ENCODE measurements at places on chromosomes 13 and 19.

DNA sequence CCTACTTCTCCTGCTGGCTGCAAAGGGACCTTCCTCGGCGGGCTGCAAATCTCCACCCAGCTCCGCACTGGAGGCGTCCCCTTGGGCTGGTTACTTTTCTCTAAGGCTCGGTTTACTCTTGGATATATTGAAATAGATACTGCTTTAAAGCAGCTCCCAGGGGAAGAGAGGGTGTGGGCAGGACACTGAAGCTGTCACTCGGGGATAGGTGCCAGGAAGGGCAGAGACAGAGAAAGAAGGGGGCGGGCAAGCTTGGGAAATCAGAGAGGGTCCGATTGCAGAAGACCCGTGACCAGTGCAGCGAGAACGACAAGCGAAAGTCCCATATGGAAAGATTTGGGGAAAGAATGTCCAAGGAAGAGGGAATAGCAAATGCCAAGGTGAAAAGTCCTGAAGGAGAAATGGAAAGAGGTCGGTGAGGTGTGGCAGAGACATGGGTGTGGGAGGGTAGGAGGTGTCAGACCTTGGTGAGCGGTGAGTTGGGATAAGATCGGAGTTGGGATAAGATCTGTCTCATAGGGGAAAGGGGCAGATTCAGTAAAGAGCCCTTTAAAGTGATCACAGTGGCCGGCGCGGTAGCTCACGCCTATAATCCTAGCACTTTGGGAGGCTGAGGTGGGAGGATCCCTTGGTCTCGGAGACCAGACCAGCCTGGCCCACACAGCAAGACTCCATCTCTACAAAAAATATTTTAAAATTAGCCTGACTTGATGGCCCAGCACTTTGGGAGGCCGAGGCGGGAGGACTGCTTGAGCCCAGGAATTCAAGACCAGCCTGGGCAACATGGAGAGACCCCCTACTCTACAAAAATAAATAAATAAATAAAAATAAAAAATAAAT, 618 bp downstream of the THSD8 start:
- DNase-seq = peak; percentile 41

GRCh38 chr13:51339354-51339753, at the start of gene SERPINE3:
Gene SERPINE3, plus strand, starts transcription at chr13:51339691. Its CDS starts 1,401 bp downstream, at chr13:51341092.
- DNase-seq = no peak

- DNase-seq = no peak
Observed at GRCh38 chr13:97231829-97232196, 9.7 kb downstream of the MBNL2 start.

- DNase-seq = peak; percentile 99
Observed at GRCh38 chr19:2270423-2271233, 11.3 kb downstream of the PEAK3 start.

GRCh38 chr13:31797154-31797775, 57.9 kb downstream of the RXFP2 start:
- peak; percentile 25 for DNase-seq

- DNase-seq = peak; percentile 52
Observed at GRCh38 chr19:7678971-7679751, 1.5 kb upstream of the TRAPPC5 start.

DNA sequence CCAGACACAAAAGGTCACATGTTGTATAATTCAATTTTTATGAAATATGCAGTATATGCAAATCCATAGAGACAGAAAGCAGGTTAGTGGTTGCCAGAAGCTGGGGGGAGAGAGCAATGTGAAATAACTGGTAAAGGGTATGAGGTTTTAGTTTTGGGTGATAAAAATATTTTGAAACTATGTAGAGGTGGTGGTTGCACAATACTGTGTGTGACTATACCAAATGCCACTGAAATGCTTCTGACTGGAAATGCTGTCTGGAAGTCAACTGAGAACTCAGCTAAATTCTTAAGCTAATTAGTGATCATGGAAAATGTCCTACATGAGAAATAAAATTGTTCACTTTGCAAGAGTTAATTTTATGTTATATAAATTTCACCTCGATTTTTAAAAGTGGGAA, 65.3 kb upstream of the RXFP2 start:
- peak; percentile 3 for DNase-seq

GRCh38 chr19:10450853-10451609, 30.7 kb downstream of the PDE4A start:
- peak; percentile 36 for DNase-seq

DNA sequence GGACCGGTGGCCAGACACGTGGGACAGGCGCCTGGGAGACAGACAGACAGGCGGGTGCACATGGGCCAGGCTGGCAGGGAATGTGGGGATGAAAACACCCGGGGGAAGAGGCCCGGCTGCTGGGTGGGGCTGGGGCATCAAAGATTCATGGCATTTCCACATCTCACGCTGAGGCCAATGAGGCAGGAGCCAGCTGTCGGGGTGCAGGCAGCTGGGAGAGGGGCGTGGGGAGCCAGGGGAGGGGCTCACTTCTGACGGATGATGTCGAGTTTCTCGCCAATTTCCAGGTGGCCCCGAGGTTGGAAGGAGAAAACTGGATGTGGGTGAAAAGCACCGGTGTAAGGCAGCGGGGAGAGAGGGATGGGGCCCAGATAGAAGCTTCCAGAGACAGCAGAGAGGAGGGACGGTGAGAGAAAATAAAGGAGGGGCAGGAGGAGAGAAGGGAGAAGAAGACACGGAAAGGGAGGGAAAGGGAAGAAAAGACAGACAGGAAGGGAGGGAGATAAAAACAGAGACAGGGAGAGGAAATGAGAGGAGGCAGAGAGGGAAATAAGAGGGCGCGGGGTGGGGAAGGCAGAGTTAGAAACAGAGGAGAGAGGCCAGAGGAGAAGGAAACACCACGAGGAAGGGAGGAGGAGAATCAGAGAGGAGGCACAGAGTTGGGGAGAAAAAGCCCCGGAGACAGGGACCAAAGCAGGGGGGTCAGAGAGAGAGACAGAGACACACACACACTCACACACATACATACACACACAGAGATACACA, 8.0 kb upstream of the CCER2 start:
- no peak for DNase-seq

DNA sequence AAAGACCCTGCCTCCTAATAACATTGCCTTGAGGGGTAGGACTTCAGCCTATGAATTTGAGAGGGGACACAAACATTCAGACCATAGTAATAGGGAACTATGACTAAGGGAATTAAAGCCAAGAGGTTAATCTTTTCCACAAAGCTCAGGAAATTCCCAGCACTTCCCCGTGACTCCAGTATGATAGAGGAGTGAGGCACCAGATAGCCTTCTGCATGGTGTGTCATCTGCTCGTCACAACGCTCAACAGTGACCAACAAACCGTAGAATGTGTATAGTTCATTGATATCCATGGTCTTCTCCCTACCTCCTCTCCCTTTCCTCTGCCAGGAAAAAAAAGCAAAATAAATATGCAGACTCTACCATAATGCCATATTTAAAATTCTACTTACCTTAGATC, 64.4 kb downstream of the B3GLCT start:
- peak; percentile 20 for DNase-seq

DNA sequence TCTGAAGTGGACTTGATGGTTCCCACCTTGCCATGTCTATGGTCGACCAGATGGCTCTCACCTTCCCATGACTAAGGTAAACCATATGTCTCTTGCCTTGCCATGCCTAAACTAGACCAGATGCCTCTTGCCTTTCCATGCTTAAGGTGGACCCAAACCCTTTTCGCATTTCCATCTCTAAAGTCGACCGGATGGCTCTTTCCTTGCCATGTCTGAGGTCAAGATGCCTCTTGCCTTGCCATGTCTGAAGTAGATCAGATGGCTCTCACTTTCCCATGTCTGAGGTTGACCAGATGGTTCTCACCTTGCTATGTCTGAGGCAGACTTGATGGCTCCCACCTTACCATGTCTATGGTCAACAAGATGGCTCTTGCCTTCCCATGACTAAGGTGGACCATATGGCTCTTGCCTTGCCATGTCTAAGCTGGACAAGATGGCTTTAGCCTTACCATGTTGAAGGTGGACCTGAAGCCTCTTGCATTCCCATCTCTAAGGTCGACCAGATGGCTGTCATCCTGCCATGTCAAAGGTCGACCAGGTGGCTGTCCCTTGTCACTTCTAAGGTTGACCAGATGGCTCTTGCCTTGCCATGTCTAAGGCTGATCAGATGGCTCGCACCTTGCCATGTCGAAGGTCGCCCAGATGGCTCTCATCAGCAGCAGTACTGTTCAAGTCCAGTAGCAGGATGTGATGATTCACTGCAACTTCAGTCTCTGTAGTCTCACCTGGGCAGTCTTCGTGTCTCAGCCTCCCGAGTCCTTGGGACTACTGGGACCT, 1439.4 kb downstream of the UQCRFS1 start:
- no peak for DNase-seq

GRCh38 chr13:37960427-37960826, 90.9 kb upstream of the TRPC4 start:
- no peak for DNase-seq

GRCh38 chr19:4089400-4089908, 22.8 kb upstream of the ZBTB7A start:
- peak; percentile 83 for DNase-seq

GRCh38 chr19:58305932-58306323, 751 bp downstream of the ERVK3-1 start:
- no peak for DNase-seq

DNA sequence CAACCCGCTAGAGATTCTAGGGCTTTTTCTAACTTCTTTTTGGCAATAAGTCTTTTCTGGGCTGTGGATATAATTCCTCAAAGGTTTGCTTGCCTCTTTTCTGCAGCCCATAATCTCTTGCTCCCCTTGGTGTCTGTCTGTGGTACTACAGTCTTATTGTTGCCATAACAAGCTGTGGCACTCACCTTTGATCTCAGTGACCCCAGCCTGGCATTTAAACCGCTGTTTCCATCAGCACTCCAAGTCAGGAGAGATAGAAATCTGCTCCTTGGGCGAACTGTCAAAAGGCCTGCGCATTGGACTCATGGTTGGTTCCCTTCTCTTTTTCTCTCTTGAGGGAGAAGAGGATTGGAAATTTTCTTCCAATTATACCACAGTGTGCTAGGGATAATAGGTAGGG, 14.5 kb upstream of the MPHOSPH8 start:
- DNase-seq = peak; percentile 41

- DNase-seq = no peak
Observed at GRCh38 chr19:10166046-10166445, 28.7 kb downstream of the DNMT1 start.

DNA sequence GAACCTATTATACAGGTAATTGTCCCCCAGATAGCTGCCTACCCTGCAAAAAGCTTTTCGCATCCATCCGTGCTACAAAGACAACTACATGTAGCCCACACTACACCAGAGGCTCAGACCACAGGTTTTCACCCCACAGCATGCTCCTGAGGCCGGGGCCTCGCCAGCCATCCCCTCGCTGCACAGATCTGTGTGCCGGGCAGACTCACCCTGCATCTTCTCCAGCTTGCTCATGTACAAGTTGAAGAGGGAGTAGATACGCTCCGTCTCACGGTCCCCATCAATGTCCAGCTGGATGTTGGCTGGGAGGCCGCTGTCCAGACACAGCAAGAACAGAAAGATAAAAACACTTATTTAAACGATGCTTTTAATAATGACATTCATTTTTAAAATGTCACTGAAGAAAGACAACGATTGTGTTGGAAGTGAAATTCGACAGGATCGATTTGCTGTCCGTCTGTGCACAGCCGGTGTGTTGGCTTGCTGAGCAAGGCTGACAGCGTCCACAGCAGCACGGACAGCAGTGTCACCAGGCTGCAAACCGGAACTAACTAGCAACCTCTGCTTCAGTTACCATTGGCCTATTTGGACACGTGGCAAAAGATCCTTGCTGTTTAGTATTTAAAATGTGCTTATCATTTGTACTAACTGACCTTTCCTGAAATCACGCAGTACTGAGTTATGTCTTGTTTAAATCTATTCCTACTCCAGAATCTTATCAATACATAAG, 18.6 kb upstream of the C13orf46 start:
- DNase-seq = no peak

DNA sequence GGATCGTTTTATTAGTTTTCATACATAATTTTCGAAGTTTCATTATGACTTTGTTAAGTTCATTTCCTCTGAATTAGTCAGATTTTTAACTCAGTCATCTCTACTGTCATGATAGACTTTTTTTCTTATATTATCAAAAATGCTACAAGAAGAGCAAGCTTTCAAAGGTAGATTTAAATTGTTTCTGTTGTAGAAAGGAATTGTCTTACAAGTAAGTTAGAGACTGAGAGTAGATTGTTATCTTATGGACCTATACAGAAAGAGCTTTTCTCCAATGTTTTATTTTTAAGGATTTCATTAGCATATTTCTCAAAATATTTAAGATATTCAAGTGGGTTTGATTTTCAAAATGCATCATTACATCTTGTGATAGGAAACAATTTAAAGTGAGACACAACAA, 2.7 kb downstream of the MAB21L1 start:
- no peak for DNase-seq

GRCh38 chr13:24648983-24649687, 31.1 kb upstream of the ATP12A start:
- DNase-seq = no peak

GRCh38 chr19:7137120-7137519, 67.6 kb downstream of the ZNF557 start:
- DNase-seq = no peak

- no peak for DNase-seq
Observed at GRCh38 chr19:46385636-46386035, 27.7 kb downstream of the CCDC8 start.

- no peak for DNase-seq
Observed at GRCh38 chr13:114089341-114089740, 43.1 kb downstream of the RASA3 start.

DNA sequence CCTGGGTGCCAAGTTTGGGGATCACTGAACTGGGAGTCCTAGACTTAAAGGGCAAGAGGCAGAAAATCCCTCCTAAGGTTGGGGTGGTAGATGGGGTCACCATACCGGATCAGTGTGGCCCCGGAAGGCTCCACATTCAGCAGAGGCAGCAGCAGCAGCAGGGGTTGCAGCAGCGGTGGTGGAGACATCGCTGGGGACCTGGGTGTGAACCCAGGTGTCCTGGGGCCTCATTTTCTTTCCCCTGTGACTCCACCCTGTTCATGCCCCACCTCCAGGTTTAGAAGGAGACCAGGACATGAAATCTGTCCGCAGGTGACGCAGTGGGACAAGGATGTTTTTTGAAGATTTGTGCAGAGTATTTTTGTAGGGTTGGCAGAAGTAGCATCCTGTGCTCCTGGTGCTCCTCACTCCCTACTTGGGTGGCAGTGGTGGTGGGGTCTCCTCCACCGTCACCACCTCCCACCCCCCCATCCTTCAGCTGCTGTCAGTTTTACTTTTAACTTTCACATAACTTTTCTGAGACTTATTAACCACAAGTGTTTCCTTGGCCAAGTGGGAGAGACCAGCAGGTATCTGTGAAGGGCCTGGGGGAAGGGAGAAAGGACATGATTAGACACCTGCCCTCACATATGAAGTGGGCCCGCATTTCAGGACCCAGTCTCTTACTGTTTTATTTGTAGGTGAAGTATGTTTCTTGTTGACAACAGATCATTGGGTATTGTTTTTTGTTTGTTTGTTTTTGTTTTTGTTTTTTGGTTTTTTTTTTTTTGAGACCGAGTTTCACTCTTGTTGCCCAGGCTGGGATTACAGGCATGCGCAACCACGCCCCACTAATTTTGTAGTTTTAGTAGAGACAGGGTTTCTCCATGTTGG, at the start of gene NAPSA:
TSS of gene NAPSA (minus strand) at position 206 of the 873 bp plus-strand sequence. CDS start at position 188, 18 bp downstream.
- DNase-seq = no peak

GRCh38 chr19:37691881-37692504, 27.6 kb downstream of the ZNF607 start:
- DNase-seq = peak; percentile 55

- no peak for DNase-seq
Observed at GRCh38 chr13:22082437-22083100, 411.7 kb downstream of the FGF9 start.

All from suppressor macrophage treated with lipopolysaccharide for 1 hour (primary cell).